ENCODE measurements at places on chromosomes 7 and 10.

DNA sequence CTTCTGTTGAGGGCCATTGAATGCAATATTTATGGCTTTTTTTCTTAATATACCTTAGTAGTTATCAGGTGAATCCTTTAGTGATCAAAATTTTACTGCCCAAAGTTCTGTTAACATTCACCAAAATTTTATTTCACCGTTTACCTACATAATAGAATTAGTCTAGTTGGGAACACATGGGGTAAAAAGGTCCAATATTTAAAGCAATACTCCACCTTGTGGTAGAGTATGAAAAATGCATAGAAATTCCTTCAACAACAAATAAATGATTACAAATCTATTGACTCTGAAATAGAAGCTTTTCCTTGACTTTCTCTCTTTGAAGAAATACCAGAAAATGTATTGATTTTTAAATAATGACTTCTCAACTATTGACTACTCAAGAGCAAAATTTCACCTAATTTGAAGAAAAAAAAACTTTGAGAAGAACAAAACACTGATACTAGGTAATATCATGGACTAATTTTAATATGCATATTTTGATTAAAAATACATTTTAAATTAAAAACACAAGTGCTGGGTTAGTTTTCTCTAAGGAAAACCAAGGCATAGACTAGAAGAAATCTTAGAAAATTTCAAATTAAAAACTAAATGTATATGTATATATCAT lies 43.3 kb downstream of the POLR1F start:
- peak; percentile 40 for DNase-seq

GRCh38 chr7:155412416-155413253 lies 45.3 kb upstream of the EN2 start:
- DNase-seq, result peak; percentile 65

- peak; percentile 55 for DNase-seq
Measured at GRCh38 chr7:9709216-9709615, 1264.5 kb upstream of the PHF14 start.

GRCh38 chr7:44398511-44398911 lies 73.1 kb upstream of the CAMK2B start:
- no peak for DNase-seq

DNA sequence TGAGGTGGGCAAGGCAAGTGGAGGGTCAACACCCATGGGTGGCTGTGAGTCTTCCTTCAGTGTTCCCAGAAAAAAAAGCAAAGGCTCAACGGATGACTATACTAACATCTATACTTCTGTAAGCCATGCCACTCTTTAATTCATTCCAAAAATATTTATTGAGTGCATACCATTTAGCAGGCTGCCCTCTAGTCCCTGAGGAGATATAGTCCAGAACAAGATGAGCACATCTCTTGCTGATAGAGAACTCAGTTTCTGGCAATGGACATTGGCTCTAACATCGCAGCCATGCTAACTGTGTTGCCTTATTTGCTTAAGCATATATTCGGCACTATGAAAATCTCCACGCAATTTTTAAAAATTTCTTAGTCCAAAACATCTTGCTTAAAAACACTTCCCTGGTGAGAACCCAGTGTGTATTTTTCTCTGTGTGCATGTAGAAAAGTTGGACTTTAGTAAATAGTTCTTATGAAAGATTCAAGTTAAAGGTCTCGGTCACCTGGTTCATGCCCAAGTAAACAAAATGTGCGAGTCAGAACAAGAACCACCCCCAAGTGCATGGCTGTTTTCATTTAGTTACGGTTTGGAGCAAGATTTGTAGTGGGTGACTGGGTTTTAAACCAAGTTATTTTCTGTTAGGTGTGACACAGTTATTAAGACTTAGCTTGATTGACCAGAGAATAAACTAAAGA lies 69.8 kb downstream of the MET start:
- no peak for DNase-seq
